EL (cell line): ENCODE measurements at places on chromosomes 11 and 22.
A peak's percentile ranks its signal among the peaks of the same experiment; 100 is the strongest.

DNA sequence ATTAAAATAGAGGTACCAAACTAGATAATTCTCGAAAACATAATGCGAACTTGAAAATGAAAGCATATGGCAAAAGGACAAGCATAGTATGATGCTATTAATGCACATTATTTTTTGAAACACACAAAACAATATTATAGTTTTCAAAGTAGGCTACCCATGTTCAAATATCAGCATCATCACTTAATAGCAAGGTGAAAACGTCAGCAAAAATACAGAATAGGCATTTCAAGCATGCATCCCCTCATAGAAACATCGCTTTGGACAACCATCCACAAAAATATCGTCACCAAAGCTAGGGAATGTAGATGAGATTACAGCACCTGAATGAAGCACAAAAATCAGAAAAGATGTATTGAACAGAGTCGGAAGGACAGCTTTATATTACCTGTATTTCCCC is 814.5 kb upstream of the LRRC4C start:
- DNase-seq, result no peak

GRCh38 chr22:41833369-41834004 is 582 bp downstream of the SREBF2 start:
- DNase-seq, result peak; percentile 37

DNA sequence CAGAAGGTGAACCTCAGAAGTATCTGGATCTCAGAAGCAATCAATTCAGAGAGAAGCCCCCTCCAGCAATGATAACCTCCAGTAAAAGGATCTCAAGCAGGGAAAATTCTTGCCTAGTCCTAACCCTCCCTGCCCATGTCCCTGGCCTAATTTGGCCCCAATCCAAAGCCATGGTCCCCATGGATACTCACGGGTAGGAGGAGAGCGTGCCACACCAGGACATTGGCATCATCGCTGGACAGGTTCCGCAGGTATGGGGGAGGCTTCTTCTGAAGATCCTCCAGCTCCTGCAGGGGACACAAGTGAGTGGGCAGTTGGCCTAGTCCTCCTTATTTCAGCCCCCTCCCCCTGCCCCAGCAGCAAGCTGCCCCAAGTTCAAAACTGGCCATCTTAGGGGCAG is 7.3 kb downstream of the UBE2L6 start:
- no peak for DNase-seq

DNA sequence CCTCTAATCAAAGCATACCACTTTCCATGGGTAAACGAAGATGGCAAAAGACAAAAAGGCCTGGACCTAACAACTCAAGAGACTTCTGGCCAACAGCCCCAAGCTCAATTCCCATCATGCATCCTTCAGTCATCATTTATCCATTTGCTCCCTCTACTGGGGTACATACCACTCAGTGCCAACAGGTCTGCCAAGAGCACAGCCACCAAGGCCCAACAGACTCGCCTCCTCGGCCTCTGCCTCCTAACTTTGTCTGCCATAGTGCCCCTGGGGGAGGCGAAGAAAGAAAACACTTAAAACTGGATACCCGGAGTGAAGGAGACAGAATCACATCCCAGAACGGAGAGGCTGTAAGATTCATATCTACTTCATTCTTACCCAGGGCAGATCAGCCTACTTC is 1.1 kb downstream of the HYOU1 start:
- peak; percentile 57 for DNase-seq

DNA sequence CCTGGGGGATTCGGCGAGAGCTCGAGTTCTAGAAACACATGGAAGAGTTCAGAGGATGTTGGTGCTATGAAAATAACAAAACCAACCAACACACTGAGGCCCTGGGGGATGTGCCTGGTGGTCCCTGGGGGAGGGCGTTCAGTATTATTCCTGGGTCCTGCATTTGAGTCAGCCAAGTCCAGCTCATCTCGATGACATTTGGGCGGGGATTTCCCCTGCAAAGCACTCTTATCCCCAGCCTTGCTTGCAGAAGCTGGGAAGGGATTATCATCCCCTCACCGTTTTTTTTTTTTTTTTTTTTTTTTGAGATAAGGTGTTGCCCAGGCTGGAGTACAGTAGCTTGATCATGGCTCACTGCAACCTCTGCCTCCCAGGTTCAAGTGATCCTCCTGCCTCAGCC is 2.1 kb upstream of the SMIM38 start:
- peak; percentile 45 for DNase-seq

GRCh38 chr11:101049123-101049522 is 80.5 kb downstream of the PGR start:
- DNase-seq, result peak; percentile 67

DNA sequence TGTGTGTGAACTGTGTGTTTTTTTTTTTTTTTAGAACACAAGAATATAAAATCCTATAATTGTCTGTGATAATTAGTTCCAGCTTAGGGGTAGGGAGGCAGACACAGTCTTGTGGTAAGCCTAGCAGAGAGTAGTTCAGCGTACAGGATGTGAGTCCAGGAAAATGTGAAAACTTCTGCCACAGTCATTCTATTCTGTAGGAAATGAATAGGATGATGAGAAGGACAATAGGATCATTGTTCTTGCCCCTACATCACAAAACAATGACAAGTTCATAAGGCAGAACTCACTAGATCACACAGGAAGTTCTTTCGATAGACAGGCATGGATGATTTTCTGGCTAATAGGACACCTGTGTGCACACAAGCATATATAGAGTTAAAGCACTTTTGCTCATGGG is 132.2 kb downstream of the NAV2 start:
- no peak for DNase-seq

DNA sequence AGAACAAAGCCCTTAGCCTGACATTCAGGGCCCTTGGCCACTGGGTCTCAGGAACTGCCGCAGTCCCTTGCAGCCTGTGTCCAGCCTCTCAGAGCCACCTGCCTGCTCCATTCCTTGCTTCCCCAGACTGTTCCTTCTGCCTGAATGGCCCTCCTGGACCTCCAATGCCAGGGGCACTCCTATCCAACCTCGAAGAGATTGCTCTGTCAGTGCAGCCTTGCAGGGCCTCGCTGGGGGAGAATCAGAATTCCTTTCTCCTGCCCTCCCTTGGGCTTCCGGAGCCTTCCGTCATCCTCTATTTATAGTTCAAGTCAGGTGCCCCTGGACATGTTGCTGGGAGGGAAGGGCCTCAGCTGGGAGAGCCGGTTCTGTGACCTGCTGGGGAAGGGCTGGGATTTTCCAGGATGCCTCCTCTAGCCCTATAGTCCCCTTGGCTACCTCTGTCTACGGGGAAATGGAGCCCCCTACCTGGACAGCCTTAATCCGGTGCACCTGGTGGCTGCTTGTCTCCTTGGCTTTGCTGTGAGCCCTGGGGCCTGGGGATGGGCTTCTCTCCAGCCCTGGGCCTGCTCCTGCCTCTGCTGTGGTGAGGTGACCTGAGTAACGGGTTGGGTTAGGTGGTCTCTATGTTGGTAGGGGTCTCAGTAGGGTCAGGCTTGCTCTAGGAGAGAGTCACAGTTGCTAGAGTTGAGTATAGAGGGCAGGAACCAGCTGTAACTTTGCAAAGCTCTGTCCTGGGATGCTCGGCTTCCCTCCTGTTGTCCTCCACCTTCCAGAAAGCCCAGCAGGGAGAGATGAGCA is 45.9 kb upstream of the SYT7 start:
- no peak for DNase-seq

- DNase-seq, result no peak
These were observed 39.9 kb upstream of the NAV2 start for GRCh38 chr11:19672586-19673206.

DNA sequence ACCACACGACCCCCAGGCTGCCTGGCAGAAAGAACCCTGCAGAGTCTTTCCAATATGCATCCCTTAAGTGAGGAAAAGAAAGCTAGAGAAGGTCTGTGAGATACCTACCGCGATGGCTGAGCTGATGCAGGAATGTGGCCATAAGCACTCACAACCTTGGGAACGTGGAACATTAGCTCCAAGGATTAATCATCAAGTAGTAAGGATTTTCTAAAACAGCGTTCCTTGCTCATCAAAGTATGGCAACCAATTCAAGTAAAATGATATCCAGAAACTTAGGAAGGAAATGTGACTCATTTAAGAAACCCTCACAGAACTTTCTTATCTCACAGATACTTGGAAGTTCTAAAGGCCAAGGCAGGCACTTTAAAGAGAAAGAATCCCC is 12.8 kb downstream of the PACSIN2 start:
- DNase-seq, result peak; percentile 88

DNA sequence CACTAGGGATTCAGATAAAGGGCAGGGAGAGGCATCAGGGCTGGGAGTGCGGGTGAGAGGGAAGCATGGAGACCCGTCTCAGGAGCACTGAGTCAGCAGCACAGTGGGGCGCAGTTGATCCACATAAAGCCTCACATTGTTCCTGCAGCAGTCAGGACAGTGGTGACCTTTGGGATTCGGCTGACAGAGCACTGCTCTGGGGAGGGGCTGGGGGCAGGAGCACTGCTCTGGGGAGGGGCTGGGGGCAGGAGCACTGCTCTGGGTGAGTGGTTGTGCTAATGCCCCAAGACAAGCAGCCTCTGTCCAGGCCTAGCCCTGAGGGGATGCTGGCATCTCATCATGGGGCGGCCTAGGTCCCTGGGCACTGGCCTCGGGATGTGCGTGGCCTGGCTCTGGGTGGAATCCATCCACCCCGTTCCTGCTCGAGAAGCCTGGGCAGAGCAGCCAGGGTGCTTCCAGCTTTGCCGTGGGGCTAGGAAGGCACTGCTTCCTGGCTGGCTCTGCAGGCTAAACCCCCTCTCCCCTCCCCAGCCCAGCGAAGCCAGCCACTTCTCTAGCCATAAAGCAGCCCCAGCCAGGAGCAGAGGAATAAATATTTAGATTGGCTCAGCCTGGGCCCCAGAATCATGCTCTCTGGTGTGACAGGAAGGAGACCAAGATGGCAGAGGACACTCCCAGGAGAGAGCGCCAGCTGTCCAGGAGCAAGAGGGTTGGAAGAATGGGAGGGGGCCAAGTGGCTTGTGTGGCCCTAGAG is 7.3 kb downstream of the OAF start:
- no peak for DNase-seq

GRCh38 chr11:114401311-114401710 is 845 bp downstream of the RBM7 start:
- no peak for DNase-seq

DNA sequence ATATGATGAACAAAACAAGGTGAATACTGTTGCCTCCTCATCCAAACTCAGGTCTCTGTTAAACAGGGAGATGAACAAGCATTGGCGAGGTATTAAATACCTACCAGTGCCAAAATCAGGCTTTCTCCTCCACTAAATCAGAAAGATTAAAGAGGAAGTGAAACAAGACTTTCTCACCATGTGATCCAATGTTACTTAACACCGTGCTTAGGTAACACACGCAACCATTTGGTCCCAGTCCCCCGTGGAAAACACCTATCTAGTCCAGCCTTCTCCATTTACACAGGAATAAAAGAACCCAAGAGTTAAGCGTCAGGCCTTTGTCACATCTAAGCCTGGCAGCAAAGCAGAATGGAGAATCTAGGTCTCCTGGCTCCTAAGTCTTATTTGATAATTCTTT is 34.5 kb downstream of the TENM4 start:
- no peak for DNase-seq

DNA sequence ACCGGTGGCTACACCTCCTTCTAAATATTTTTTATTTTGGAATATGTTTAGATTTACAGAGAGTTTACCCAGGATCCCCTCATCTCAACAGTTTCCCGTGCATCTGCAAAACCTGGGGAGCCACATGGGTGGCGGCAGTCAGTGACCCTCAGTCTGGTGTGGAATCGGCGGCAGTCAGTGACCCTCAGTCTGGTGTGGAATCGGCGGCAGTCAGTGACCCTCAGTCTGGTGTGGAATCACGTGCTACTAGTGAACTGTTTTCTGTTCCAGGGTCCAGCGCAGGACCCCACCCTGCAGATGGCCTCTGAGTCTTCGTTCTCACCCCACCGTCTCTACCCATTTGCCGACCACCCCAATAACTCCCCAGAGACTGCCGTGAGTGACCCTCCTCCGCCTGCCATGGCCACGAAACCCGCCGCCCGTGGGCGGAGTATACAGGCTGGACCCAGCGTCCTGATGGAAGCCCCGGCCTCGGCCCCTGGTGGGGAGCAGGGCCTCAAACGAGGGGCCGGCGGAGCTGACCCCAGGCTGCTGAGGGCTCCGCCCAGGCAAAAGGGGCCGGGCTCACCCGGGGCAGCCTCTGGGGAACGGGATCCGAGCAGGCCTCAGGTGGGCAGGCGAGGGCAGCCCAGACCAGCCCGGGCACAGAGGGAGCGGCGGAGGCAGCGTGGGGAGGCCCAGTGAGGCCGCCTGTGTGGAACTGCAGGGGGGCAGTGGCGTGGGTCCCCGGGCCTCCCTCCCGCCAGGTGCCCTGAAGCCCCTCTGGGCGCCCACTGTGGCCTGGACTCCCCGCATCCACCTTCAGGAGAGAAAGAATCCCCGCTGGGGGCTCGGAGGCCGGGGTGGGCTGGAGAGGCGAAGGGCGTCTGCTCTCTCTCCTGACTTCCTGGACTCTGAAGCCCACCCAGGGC is 2.5 kb downstream of the IL17REL start:
- no peak for DNase-seq

GRCh38 chr11:11157185-11157584 is 195.9 kb downstream of the CSNK2A3 start:
- peak; percentile 29 for DNase-seq

DNA sequence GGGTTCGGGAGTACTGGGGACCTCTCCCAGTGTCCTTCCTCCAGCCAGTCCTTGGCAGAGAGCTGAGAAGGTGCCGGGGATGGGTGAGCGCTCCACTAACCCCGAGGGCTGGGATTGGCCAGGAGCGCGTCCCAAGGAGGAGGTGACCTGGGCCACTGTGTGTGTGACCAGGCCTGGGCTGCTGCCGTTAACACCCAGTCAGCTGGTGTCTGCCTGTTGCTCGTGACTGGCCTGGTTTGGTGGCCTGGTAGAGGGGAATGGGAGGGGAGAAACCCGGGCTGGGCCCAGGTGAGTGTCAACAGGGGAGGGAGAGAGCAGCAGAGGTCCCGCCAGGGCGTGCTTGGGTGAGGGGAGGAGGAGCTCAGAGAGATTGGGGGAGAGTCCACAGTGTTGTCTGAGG is 29.9 kb upstream of the GRAMD4 start:
- no peak for DNase-seq

DNA sequence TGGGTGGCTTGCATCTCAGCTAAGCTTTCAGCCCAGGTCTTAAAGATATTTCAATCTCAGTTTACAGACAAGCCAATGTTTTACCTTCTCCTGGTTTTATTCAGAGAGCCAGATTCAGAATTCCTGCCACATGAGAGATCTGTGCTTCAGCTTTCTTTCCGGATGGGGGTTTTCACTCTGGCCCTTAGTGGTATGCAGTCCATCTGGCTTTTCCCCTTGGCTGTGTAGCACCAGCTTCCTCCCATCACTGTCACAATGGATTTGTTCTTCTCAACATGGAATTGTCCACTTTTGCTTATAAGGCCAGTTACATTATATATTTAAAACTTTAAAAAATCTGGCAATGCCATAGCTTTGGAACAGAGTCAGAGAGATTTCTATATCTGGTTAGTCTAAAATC is 303.9 kb downstream of the ETS1 start:
- DNase-seq, result no peak

- no peak for DNase-seq
These were observed 536.5 kb downstream of the BRD1 start for GRCh38 chr22:49291169-49291568.

DNA sequence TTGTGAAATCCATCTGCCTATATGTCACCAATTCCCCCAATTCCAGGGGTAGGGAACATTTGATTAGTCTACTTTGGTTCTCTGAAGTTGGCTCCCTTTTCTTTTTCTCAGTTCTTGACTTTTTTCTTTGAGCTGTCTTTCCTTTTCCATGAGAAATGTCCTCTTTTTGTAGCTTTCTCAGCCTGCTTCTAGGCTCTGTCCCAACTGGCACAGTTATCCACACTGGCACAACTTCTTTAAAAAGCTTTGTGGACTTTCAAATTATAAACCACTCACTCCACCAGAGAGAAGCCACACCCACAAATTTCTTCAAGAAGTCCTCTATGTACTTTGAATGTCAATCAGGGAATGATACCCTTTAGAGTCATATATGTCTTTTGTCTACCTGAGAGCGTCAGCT is 100.5 kb downstream of the TTC17 start:
- DNase-seq, result no peak
